ENCODE measurements at places on chromosomes 7 and 10. TPM values are rescaled to one million over a fixed set of nuclear protein-coding genes. Genes with fewer than 3 reads are reported as not detected.

- DNase-seq, result no peak
Observed at GRCh38 chr7:140014123-140014522, 48.6 kb downstream of the PARP12 start.

DNA sequence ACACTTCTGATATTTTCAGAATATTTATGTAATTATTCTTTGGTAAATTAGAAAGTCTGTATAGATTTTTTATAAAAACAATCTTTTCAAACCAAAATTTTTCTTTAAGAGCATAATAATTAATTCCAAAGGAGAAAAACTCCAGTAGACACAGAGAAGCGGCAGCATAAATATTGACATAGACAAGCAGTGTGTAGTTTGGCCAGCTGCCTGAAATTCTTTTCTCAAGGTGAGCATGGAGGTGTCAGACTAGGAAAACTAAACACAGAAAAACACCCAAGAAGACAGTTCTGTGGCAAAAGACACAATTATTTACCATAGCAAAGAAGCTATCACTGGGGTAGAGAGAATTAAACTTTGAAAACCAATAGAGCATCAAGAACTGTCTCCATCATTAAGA, 82.4 kb downstream of the KLF6 start:
- no peak for DNase-seq

The ADCY1 gene
- not detected for total RNA-seq

DNA sequence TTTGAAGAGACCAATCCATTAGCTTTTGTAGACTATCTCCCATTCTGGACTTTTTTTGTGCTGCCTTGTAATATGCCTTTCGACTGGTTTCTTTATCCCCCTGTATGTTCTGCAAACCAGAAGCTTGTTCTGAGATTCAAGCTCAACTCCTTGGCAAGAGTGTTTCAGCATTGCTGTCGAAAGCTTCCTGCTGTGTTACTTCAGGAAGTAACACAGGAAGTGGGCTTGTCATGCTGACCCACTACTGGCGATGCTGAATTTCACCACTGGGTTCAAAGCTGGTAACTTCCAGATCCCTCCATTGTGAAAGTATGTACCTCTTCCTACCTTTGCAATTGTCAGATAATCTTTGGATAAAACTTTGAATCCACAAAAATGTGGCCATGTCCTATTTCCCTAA, 57.9 kb upstream of the INSYN2A start:
- no peak for DNase-seq

- DNase-seq, result no peak
Observed at GRCh38 chr10:58820861-58821751, 308.4 kb downstream of the BICC1 start.

The PTF1A gene
- total RNA-seq, result not detected

- DNase-seq, result no peak
Observed at GRCh38 chr7:106265133-106265532, 19.6 kb downstream of the NAMPT start.

GRCh38 chr10:113431398-113432160, 121.3 kb upstream of the HABP2 start:
- DNase-seq, result no peak

DNA sequence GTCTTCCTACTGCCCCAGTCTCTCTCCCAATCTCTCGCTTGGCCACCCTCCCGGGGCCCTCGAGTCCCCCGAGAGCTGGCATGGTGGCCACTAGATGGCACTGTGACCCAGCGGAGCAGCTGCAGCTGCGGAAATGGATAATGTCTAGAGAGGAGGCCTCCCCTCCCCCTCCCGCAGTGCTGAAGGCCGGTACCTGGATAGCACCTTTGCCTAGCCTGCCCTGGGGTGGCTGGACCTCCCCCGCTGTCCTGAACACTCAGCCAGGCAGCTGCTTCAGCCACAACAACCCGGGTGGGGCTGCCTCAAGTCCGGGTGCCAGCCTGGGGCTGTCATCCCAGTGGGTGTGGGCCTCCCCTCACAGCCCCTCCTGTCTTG, 65.2 kb downstream of the GOLGA7B start:
- peak; percentile 55 for DNase-seq

The BMPR1A gene
- 21.0 TPM for total RNA-seq

DNA sequence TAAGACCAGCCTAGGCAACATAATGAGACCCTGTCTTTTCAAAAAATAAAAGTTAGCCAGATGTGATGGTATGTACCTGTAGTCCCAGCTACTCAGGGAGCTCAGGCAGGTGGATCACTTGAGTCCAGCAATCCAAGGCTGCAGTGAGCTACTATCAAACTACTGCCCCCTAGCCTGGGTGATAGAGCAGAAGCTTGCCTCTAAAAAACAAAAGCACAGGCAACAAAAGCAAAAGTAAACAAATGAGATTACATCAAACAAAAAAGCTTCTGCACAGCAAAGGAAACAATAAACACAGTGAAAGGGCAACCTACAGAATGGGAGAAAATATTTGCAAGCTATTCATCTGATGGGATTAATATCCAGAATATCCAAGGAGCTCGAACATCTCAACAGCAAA, 65.4 kb downstream of the FANK1 start:
- DNase-seq, result no peak

DNA sequence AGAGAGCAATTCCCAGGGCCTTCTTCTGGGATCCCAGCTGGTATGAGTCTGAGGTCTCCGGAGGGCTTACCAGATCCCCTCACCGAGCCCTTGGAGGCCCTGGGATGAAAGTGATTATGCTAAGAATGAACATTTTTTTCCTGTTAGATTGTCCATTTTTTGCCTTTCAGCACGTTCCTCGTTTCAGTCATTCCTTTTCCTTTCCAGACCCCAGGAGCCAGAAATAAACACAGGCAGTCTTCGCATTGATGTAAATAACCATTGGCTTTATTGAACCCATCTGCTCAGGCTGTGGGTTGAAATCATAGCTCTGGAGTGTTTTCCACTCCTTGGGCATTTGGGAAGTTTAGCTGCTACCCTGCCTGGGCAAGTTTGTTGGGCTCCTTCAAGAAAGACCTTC, 320.9 kb upstream of the AUTS2 start:
- DNase-seq, result no peak

GRCh38 chr7:143299840-143300239, 11.7 kb downstream of the CASP2 start:
- peak; percentile 70 for DNase-seq

DNA sequence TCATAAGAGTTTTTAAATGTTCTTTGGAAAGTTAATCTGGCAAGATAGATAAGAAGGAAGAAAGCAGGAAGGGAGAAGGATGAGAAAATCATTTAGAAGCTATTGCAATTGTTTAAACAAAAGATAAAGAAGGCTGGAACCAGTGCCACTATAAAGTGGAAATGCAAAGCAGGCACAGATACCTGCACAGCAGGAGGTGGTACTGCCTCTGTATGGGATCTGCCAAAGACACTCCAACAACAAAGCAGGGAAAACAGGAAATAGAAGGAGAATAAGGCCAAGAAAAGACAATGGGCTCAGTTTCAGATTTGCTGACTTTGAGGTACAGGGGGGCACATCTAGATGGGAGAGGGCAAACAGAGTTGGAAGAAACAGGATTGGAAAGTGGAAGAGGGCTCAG, 138.6 kb downstream of the PPP1R17 start:
- no peak for DNase-seq

The ARHGEF5 gene
- total RNA-seq, result 12.0 TPM

The NCAPG2 gene
- total RNA-seq, result 15.0 TPM

- DNase-seq, result peak; percentile 72
Observed at GRCh38 chr10:101829561-101830315, 11.5 kb upstream of the OGA start.

DNA sequence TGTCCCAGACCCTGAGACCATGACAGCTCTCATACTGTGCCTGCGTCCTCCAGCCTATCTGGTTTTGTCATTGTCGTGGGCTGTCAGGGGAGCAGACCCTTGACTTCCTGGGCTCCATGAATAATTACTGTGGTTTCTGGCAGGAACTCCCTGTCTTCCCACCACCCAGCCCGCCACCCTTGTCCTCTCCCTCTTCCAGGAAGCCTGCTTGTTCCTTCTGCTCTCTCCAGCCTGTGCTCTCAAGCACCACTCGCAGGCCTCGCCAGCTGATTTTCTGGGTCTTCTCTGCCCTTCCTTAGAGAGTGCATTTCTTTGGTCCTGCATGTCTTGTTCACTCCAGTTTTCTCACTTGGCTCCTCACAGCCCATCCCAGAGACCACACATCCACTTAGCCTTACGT, 224.5 kb upstream of the INHBA start:
- DNase-seq, result no peak

DNA sequence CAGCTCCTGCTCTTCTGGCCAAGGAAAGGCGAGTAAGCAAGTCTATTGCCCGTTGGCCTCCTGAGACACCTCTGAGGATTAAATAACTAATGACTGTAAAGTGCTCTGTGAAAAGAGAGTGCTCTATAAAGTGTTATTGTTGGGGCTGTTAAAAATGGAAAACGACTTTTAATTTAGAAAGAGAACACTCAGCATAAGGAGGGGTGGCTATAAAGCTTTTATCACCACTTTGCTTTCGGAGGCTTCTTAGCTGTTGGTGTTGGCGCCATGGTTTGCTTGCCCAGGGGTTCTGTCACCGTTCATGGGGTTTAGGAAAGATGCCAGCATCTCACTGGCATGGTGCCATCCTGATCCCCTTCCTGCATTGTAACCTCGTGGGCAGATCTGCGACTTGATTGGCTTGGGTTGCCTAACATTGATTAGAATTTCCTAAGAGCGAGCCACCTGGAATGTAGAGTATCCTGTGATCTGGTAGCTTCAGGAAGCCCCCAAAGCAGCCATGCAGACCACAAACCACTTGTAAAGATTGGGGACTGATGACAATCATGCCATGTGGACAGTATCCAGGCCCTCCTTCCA, 509.9 kb downstream of the LRMDA start:
- no peak for DNase-seq

GRCh38 chr10:126059076-126059826, 162.9 kb downstream of the FANK1 start:
- no peak for DNase-seq

The MRC1 gene
- total RNA-seq, result 2.3 TPM

The FBXO24 gene
- 2.1 TPM for total RNA-seq

DNA sequence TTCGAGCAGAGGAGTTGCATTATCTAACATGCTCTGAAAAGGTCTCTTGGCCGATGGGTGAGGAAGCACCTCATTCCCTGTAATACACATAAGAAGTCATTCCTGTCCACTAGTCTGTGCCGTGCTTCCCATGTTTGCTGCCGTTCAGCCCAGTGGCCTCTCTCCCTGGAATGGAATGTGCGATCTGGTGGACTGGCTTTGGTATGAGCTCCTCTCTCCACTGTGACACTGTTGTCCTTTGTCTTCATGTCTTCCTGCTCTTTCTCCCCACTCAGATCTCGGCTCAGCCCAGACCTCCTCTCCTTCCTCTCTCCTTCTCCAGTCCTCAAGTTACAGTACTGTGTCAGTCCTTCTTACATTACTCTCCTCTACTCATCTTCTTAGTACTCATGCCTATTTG, 192.8 kb upstream of the KLF6 start:
- DNase-seq, result no peak

The SORBS1 gene
- 0.67 TPM for total RNA-seq

The CALY gene
- total RNA-seq, result 6.4 TPM

The OR2A5 gene
- total RNA-seq, result not detected

DNA sequence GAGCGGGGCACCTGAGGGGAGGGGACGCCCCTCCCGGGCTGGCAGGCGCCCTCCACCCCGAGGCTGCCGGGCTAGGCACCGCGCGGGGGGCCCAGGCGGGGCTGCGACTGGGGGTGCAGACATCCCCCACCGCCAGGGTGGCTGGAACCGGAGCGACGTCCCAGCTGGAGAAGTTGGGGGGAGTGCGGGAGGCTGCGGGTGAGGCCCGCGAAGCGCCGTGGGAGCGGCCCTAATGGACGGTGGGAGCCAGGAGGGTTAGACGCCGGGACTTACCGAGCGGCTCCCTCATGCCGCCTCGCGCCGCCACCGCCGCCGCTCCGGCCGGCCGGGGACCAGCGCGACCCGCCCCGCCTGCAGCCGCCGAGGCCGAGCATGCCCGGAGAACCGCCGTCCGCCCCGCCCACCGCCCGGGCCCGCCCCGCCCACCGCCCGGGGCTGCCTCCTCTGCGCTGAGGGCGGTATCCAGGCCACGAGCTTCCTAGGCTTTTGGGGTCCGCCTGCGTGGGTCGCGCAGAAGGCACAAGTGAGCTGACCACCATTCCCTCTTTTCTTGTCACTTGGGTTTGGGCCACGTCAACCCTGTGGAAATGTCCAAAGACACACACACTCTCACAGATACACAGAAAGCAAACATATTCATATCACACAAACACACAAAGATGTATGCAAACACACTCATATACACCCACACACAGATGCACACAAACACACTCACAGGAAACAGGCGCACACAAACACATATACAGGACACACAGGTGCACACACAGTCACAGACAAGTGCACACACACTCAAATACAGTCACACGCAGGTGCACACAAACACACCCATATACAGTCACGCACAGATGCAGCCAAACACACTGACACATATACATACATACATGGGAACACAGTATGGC, at the start of gene JCAD:
Gene JCAD (minus strand): TSS at position 378 of the 899 bp plus-strand sequence. CDS start 11,774 bp downstream, outside the sequence.
- no peak for DNase-seq

DNA sequence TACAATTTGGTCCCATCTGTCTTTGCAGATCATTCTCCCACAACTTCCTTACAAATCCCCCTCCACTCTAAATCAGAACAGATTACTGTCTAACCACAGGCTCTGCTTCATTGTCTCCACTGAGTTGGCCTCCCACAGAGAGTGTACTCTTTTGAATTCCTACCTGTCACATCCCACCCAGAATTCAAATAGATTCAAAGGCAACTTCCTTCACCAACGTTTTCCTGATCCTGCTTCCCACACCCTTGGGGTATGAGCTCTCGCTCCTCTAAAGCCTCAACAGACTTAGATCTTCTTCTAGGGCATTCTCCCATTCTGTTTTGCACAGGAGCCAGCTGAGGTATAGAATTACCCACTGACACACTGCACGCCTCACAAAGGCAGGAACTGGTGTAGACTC, 197.8 kb upstream of the CDCA7L start:
- DNase-seq, result no peak

- DNase-seq, result no peak
Observed at GRCh38 chr7:156898938-156899337, 6.0 kb upstream of the LMBR1 start.

The NUTM2D gene
- 4.7 TPM for total RNA-seq

The OGDHL gene
- not detected for total RNA-seq

The DYDC2 gene
- not detected for total RNA-seq

- peak; percentile 57 for DNase-seq
Observed at GRCh38 chr10:84537447-84537931, 209.1 kb downstream of the CCSER2 start.

- DNase-seq, result no peak
Observed at GRCh38 chr7:26166684-26167266, 14.8 kb downstream of the NFE2L3 start.

GRCh38 chr7:99729486-99730237, 5.3 kb downstream of the CYP3A7 start:
- no peak for DNase-seq

The TAC1 gene
- not detected for total RNA-seq

- DNase-seq, result peak; percentile 4
Observed at GRCh38 chr10:28302012-28302637, 739 bp downstream of the MPP7 start.

The WEE2 gene
- total RNA-seq, result not detected

GRCh38 chr10:62594093-62594520, 210.4 kb upstream of the ADO start:
- DNase-seq, result peak; percentile 38

Data from CD4-positive, alpha-beta memory T cell (primary cell).